ENCODE measurements at places on chromosomes 7 and 10. TPM values are rescaled to one million over a fixed set of nuclear protein-coding genes. Genes with fewer than 3 reads are reported as not detected.

GRCh38 chr10:100836891-100837290 lies 75.9 kb upstream of the SLF2 start:
- DNase-seq: no peak
- H3K4me1 ChIP-seq: peaks cover 5% of the 10 kb centered on the region
- H3K36me3 ChIP-seq: no peaks in the 10 kb centered on the region
- H3K27me3 ChIP-seq: peaks cover 33% of the 10 kb centered on the region

Gene GNGT1
- total RNA-seq: not detected

- H3K36me3 ChIP-seq: peaks cover 1% of the 10 kb centered on the region
- no peaks in the 10 kb centered on the region for H3K27me3 ChIP-seq
- no peak overlapping the region for H3K4me3 ChIP-seq
- H3K27ac ChIP-seq: no peak overlapping the region
- H3K4me1 ChIP-seq: peaks cover 11% of the 10 kb centered on the region
Observed at GRCh38 chr7:7932553-7932952, 36.0 kb upstream of the GLCCI1 start.

DNA sequence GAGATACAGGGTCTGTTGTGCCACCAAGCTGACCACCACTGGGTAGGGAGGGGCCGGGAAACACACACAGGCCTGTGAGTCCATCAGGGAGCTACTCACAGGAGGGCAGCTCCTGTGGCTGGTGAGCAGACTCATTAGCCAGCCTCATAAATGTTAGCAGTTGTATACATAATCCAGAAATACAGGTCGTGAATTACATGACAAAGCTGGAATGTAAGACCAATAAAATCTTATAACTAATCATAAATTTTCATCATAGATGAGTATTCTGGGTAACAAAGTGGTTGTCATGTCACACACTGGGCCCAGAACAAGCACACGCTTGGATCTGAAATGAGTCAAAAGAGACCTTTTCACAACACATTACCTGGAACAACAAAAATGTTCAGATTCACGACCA lies 642.6 kb upstream of the AUTS2 start:
- H3K4me3 ChIP-seq: no peak overlapping the region
- no peak overlapping the region for H3K27ac ChIP-seq
- H3K27me3 ChIP-seq: no peaks in the 10 kb centered on the region
- no peak for DNase-seq
- no peaks in the 10 kb centered on the region for H3K4me1 ChIP-seq

DNA sequence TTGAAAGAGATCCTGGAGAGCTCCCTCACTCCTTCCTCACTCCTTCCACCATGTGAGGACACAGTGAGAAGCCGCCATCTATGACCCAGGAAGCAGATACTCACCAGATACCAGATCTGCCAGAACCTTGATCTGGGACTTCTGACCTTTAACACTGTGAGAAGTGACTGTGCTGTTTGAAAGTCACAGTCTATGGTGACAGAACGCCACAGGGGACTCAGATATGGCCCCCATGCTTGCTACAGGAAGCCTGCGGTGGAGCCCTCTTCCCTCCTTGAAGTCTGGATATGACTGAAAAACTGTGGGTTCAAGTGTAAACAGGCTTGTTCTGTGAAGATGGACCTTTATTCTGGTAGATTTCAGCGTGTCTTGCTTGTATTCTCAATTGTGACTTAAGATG lies 297.8 kb downstream of the KLF6 start:
- H3K27ac ChIP-seq: no peak overlapping the region
- no peak overlapping the region for H3K4me3 ChIP-seq
- H3K27me3 ChIP-seq: peaks cover 13% of the 10 kb centered on the region
- no peaks in the 10 kb centered on the region for H3K36me3 ChIP-seq

Gene HTR5A
- total RNA-seq: not detected

DNA sequence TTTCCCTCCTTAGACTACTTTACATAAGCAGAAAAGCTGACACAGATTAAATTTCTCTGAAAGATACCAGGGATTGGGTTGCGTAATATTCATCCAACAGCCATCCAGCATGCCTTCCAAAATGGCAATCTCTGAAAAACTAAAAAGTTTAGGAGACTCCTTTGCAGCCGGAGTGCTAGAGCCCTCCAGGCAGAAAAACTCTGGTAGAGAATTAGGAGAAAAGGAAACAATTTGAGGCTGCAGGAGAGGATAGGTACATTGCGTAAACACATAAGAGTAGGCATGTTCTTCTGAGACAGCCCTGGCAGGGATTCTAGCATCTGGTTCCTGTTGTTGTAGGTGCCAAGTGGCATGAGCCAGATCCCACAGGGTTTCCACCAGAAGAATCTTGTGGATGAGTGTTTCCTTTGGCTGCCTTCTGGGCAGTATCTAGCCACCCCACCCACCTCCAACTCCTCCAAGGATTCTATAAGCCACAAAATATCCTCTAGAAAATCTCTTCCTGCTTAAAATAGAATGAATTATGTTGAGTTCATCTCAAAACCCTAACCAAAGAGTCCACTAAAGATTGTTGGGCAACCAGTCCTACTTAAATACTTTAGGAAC lies 402.4 kb downstream of the HGF start:
- no peak overlapping the region for H3K4me3 ChIP-seq
- DNase-seq: no peak
- no peak overlapping the region for H3K27ac ChIP-seq

GRCh38 chr7:29077176-29077575 lies 69.2 kb downstream of the CPVL start:
- no peaks in the 10 kb centered on the region for H3K36me3 ChIP-seq
- H3K27me3 ChIP-seq: peaks cover 17% of the 10 kb centered on the region
- no peaks in the 10 kb centered on the region for H3K4me1 ChIP-seq
- H3K27ac ChIP-seq: no peak overlapping the region

- no peaks in the 10 kb centered on the region for H3K36me3 ChIP-seq
- no peak overlapping the region for H3K27ac ChIP-seq
- no peaks in the 10 kb centered on the region for H3K4me1 ChIP-seq
- H3K27me3 ChIP-seq: no peaks in the 10 kb centered on the region
- no peak overlapping the region for H3K4me3 ChIP-seq
Observed at GRCh38 chr7:95317546-95317945, 6.8 kb downstream of the PON1 start.

DNA sequence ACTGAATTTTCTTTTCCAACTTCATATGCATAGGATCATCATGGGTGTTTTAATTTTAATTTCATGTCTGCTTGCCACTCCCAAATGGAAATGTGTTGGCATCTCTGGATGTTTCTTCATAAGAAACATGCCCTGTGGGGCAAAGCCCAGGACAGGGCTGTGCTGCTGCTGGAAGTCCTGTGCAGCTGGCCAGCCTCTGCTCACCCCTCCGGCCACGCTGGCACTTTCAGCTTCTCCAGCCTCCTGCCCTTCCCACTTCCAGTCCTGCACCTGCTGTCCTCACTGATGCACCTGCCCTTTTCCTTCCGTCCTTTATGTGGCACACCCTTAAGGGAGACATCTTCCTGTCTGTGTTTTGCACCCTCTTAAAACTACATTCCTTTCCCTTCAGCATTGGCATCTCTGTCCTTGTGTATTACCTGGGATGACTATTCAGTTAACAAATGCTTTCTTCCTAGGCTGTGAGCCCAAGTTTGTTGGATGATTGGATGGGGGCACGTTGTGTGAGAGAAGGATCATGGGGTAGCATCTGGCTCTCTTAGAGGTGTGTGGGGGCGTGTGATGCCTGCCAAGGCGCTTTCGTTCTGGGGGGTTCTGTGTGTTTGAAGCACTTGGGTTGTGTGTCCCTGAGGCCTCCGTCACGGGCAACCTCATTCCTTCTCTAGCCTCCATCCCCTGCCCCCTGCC lies 56.8 kb downstream of the TCF7L2 start:
- H3K27me3 ChIP-seq: peaks cover 88% of the 10 kb centered on the region
- H3K27ac ChIP-seq: no peak overlapping the region
- DNase-seq: no peak
- H3K4me1 ChIP-seq: peaks cover 20% of the 10 kb centered on the region
- no peak overlapping the region for H3K4me3 ChIP-seq

Gene ATP5MK
- total RNA-seq: 264 TPM

Gene ANTXRL
- total RNA-seq: not detected

DNA sequence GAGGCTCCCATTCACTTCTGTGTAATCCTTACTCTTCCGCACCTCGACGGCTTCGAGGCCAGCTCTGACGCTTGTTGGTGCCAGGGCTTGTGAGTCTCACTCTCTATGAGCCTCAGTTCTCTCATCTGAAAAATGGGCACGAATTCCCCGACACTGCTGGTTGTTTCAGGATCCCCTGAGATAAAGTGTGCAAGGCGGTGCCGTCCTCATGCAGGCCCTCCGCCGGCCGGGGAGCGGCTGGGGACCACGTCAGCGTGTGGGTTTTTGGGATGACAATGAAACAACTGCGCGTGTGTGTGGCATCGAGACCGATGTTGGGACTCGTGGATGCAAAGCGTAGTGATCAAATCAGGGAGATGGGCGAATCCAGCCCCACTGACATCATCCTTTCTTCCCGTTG lies 75.6 kb downstream of the FOXL3 start:
- H3K4me1 ChIP-seq: peaks cover 46% of the 10 kb centered on the region
- peaks cover 3% of the 10 kb centered on the region for H3K36me3 ChIP-seq
- H3K4me3 ChIP-seq: peak overlapping the region; percentile 66
- no peak for DNase-seq
- H3K27ac ChIP-seq: peak overlapping the region; percentile 46

Gene INA
- total RNA-seq: 0.09 TPM

DNA sequence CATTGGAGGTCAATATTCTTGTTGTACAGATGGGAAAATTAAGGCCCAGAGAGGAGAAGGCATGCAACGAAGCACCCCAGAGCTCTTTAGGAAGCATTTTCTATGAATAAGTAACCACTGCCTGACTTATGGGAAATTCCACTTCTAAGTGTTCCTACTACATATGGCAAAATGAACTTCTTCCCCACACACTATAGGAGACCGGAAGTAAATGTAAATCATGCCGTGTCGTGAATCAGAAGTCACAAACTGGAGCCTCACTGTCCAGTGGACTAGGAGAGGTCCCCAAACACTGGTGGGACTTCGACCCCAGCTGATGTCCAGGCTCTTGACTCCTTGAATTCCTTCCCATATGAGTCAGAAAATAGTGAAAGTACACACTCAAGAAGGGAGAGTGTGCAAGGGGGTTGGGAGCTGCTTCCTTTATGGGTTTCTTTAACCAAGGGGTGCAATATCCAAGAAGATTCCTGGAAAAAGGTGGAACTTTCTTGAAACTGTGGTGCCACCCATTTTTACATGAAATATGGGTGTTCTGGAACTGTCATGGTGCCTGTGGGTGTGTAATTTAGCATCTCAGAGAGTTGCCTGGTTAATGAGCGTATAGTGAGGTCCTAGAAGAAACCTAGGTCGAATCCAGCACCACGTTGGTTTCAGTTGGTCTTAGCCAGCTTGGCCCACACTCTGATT lies 6.7 kb downstream of the RASSF4 start:
- H3K4me1 ChIP-seq: peaks cover 36% of the 10 kb centered on the region
- no peak for DNase-seq
- H3K4me3 ChIP-seq: no peak overlapping the region
- no peak overlapping the region for H3K27ac ChIP-seq

GRCh38 chr10:30415593-30415992 lies 18.4 kb upstream of the MAP3K8 start:
- H3K27me3 ChIP-seq: no peaks in the 10 kb centered on the region
- DNase-seq: no peak
- peaks cover 2% of the 10 kb centered on the region for H3K36me3 ChIP-seq
- H3K4me3 ChIP-seq: no peak overlapping the region

DNA sequence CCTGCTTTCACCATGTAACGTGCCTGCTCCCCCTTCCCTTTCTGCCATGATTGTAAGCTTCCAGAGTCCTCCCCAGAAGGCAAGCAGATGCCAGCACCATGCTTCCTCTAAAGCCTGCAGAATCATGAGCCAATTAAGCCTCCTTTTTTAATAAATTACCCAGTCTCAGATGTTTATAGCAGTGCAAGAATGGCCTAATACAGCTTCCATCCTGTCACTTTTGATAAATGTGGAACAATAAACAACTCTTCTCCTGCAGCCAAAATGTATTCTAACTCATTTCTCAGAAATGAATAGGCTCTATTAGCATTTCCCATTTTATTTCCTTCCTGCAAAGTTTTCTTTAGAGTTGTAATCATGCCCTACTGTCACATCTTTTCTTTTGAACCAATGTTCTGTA lies 43.4 kb downstream of the C7orf25 start:
- H3K4me3 ChIP-seq: no peak overlapping the region
- no peak overlapping the region for H3K27ac ChIP-seq
- no peak for DNase-seq
- H3K4me1 ChIP-seq: peaks cover 11% of the 10 kb centered on the region
- H3K27me3 ChIP-seq: peaks cover 2% of the 10 kb centered on the region
- no peaks in the 10 kb centered on the region for H3K36me3 ChIP-seq

GRCh38 chr7:140517546-140518369 lies 38.5 kb upstream of the MKRN1 start:
- peak overlapping the region; percentile 45 for H3K27ac ChIP-seq
- peaks cover 7% of the 10 kb centered on the region for H3K27me3 ChIP-seq
- H3K4me3 ChIP-seq: no peak overlapping the region
- no peaks in the 10 kb centered on the region for H3K36me3 ChIP-seq
- DNase-seq: peak; percentile 73

DNA sequence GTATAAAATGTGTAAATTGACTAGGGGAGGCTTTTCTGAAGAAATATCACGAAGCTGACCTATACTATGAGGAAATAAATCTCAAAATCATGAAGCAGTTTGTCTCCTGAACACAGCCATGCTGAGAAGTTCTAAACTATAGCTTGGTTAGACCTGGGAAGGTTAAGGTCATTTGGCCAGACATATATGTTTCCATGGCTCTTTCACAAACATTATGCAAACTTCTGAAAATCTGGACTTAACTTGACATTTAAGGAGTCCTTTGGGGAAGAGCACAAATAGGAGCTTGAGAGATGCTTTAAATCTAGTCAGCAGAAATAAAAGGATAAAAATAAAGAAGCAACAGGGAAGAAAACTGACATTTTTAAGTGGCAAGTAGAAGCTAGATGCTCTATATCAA lies 115.9 kb upstream of the MEOX2 start:
- H3K27ac ChIP-seq: no peak overlapping the region
- no peak overlapping the region for H3K4me3 ChIP-seq
- H3K4me1 ChIP-seq: no peaks in the 10 kb centered on the region
- no peaks in the 10 kb centered on the region for H3K36me3 ChIP-seq
- DNase-seq: no peak

GRCh38 chr10:78319371-78319770 lies 285.7 kb downstream of the RPS24 start:
- H3K4me1 ChIP-seq: peaks cover 9% of the 10 kb centered on the region
- H3K27me3 ChIP-seq: no peaks in the 10 kb centered on the region
- DNase-seq: no peak
- no peak overlapping the region for H3K4me3 ChIP-seq
- H3K36me3 ChIP-seq: no peaks in the 10 kb centered on the region

DNA sequence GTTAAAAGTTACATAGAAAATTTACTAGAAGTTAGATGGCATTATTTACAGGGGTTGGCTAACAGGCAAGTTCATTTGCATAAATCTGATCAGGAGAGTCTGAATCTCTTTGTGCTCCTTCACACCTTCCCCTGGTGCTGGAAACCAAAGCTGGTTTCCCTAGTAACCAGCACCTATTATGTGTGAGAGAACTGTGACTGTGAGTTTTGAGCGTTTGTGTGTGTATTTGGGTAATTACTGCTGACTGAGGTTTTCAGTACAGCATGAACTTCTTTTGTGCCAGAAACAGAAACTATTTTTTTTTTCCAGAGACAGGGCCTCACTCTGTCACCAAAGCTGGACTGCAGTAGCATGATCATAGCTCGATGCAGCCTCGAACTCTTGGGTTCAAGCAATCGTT lies 10.3 kb upstream of the IFIT1B start:
- DNase-seq: no peak
- no peaks in the 10 kb centered on the region for H3K27me3 ChIP-seq
- H3K36me3 ChIP-seq: peaks cover 6% of the 10 kb centered on the region
- no peak overlapping the region for H3K4me3 ChIP-seq
- peaks cover 30% of the 10 kb centered on the region for H3K4me1 ChIP-seq
- no peak overlapping the region for H3K27ac ChIP-seq

Data from activated naive CD8-positive, alpha-beta T cell treated with anti-CD3 and anti-CD28 coated beads, Interleukin-2, amount 10 ng/mL, durations not matched to agents 7 days and 5 days (primary cell).